HTR-8/SVneo (cell line): ENCODE measurements at places on chromosomes 2 and 18.

DNA sequence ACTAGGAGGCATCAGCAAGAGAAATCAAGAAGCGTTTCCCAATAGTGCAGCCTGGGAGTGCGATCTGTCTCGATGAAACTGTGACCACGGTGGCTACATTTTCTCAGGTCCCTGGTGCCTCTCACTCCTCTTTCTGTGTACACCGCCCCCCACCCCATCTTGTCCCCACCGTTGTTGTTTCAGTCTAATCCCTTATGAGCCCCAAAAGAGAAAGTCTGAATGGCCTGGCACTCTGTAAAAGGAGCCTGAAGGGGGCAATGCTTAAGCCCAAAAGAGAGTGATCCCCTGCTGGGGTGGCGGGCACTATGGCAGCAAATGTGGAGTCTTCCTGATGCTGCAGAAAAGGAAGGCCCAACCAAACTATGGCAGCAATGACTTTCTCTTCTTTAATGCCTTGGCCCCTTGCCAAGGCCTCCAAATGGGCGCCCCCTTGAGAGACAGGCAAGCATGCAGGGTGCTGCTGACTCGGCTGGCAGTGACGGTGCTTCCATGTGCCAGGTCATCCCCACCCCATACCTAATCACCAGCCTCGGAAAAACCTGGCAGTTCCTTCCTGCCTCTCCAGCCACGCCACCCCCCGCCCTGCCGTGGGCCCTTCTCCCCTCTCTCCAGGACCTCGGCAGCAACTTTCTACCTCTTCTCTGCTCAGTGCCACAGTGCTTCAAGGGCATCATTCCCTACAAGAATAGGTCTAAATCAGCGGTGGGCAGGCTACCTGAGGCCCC lies 123.0 kb downstream of the CYP26B1 start:
- DNase-seq: no peak

GRCh38 chr2:132911726-132912724 lies 242.0 kb upstream of the LYPD1 start:
- DNase-seq: no peak

DNA sequence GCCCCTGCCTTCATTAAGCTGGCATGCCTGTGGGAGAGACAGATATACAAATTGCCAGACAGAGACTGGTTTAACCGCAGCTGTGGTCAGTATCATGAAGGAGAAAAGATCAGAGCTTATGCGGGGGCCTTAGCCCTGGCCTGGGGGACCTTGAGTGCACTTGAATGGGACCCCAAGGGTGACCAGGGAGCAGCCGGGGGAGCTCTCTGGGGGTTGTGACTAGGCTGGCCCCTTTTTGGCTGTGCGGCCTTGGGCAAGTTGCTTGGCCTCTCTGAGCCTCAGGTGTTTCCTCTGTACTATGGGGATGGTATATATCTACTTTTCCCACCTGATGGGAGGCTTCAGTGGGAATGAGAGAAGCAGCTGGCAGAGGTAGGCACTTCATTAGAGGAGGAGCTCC lies 35.7 kb downstream of the INHBB start:
- DNase-seq: no peak

- no peak for DNase-seq
Observed at GRCh38 chr2:153133716-153134115, 344.8 kb downstream of the RPRM start.

- DNase-seq: no peak
Observed at GRCh38 chr2:171541202-171541887, 19.1 kb downstream of the CYBRD1 start.

GRCh38 chr18:61435064-61435652 lies 101.9 kb downstream of the CDH20 start:
- DNase-seq: no peak

- DNase-seq: no peak
Observed at GRCh38 chr2:228023619-228024018, 152.2 kb downstream of the DAW1 start.

DNA sequence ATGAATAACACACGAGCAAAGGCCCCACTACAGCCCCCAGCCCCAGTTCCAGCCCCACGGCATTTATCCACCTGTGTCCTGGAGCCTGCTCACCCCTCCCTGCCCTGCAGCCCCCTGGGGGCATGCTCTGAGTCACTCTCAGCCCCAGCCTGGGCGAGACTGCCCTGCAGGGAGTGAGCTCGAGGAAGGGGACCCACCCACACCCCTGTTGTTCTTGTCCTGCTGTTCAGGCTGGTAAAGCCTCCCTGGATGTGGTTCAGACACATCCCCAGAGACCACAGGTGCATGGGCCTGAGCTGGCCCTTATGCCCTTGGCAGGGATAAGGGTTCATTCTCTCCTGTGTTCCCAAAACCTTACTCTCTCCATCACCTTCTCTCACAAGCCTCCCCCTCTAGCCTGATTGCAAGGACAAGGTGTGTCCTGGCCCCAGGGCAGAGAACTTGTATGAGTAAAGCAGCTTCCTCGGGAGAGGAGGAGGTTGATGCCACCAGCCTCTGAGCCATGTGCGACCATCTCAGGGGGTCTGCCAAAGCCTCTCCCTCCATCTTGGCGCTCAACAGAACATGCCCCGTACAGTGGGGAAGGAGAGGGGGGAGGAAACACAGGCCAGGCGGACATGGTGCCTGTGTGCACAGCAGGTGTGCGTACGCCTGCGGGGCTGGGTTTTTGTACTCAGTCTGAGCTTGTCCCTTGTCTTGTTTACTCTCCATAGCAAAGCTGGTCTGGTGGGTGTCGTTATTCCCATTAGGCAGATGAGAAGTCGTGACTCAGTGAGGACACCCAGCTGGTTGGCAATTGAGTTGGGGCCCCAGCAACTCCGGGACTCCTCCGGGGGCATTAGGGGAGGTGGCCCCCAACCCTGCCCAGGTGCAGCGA lies 64.4 kb downstream of the CIB4 start:
- no peak for DNase-seq

- DNase-seq: no peak
Observed at GRCh38 chr2:178074123-178075005, 1.8 kb upstream of the PDE11A start.

DNA sequence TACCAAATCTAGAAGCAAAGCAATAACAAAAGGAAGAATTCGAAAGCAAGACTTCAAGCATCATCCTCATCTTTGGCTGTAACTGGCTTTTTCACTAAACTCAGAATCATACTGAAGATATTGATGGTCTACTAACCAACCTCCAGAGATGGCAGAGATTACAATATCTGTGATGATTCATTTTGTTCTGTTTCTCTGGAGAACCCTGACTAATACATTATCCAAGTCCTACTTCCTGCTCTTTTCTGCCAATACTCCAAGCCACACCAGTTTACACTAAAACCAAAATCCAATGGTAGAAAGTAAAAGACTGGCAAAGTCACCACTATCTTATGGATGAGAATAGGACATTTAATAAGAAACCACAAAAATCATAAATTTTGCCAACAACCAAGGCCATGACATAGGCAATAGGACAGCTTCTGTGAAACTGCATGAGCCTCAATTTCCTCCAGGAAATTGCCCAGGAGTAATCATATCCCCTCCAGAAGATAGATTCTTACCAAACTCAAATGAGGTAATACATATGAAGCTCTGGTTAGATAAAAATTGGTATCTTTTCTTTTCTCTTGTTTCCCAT lies 159.8 kb downstream of the METTL4 start:
- DNase-seq: peak; percentile 5

DNA sequence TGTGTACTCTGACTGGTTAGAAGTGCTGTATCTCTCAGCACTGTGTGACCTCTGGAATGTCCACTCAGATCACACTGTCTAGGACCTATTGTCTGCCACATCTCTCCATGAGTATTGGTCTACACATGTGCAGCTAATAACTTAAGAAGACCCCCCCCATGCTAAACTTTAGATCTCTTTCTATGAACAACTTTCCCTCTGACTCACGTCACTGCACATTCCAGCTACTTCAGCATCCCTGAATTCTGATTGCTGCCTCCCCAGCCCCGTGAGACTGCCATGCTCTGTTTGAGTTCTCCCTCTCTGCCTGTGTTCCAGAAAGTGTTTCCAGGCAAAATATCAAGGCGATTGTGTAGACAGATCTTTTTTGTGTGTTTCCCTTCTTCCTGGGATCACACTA lies 41.8 kb downstream of the RAPGEF4 start:
- no peak for DNase-seq

GRCh38 chr2:98013407-98014042 lies 17.8 kb upstream of the TMEM131 start:
- DNase-seq: peak; percentile 60

- no peak for DNase-seq
Observed at GRCh38 chr2:102790091-102790455, 28.2 kb downstream of the TMEM182 start.
